Subcutaneous preadipocyte (primary cell): ENCODE measurements at places on chromosomes 3 and 15. TPM values are rescaled to one million over a fixed set of nuclear protein-coding genes. Genes with fewer than 3 reads are reported as not detected.

The PIK3CB gene
- 4.4 and 10.2 TPM in 2 replicates for total RNA-seq

The SEMA7A gene
- 10.3 and 83.3 TPM in 2 replicates for total RNA-seq

The MCF2L2 gene
- 0.73 and 1.6 TPM in 2 replicates for total RNA-seq

The PRSS50 gene
- total RNA-seq = not detected in 2 replicates

The BNC1 gene
- total RNA-seq = 1.5 and 14.3 TPM in 2 replicates

The ARGFX gene
- not detected in 2 replicates for total RNA-seq

The CCDC33 gene
- total RNA-seq = not detected in 2 replicates

The BBX gene
- 47.8 and 62.4 TPM in 2 replicates for total RNA-seq

The OR5H14 gene
- not detected in 2 replicates for total RNA-seq

The LRRC2 gene
- total RNA-seq = 0.78 and 1.1 TPM in 2 replicates

The GPR62 gene
- total RNA-seq = 0.20 TPM in 1 of 2 replicates, not detected in the other

The BCHE gene
- total RNA-seq = 1.1 and 4.1 TPM in 2 replicates

The TIPIN gene
- total RNA-seq = 15.4 and 19.0 TPM in 2 replicates

The GTF2A2 gene
- total RNA-seq = 19.1 and 28.3 TPM in 2 replicates

The CAMK1 gene
- total RNA-seq = 28.0 and 29.8 TPM in 2 replicates

The SERPINI2 gene
- not detected in 2 replicates for total RNA-seq

The IQCH gene
- 3.7 and 6.1 TPM in 2 replicates for total RNA-seq

The PYDC2 gene
- not detected in 2 replicates for total RNA-seq

The IVD gene
- 37.5 and 38.9 TPM in 2 replicates for total RNA-seq

The ONECUT1 gene
- total RNA-seq = not detected in 2 replicates

The MED12L gene
- 0.37 and 0.39 TPM in 2 replicates for total RNA-seq

The NR2C2 gene
- 19.5 and 26.8 TPM in 2 replicates for total RNA-seq

The SLC22A13 gene
- 0.37 and 1.2 TPM in 2 replicates for total RNA-seq

The PTPRG gene
- 70.9 and 96.6 TPM in 2 replicates for total RNA-seq

The PDZRN3 gene
- 33.8 and 43.8 TPM in 2 replicates for total RNA-seq

The CYB561D2 gene
- total RNA-seq = 18.8 and 25.4 TPM in 2 replicates

The SUSD5 gene
- 1.1 and 2.9 TPM in 2 replicates for total RNA-seq

The SKOR1 gene
- total RNA-seq = under 0.01 TPM in 2 replicates

The MAPKAPK3 gene
- total RNA-seq = 122 and 213 TPM in 2 replicates
